ENCODE measurements at places on chromosomes 12 and 14.

GRCh38 chr12:105272152-105272551 is 36.2 kb upstream of the APPL2 start:
- no peak for DNase-seq

- no peak for DNase-seq
Measured at GRCh38 chr12:95790917-95791849, 619 bp upstream of the NTN4 start.

GRCh38 chr14:104741803-104742251 is 11.1 kb upstream of the SIVA1 start:
- no peak for DNase-seq

- no peak for DNase-seq
Measured at GRCh38 chr12:110371408-110372055, 32.0 kb downstream of the ANAPC7 start.

GRCh38 chr12:131825146-131825892 is 2.9 kb upstream of the MMP17 start:
- DNase-seq: no peak

All from SHP77 treated with DMSO at 0.1 percent for 48 hours (cell line).